ENCODE measurements at places on chromosomes 2 and 18. TPM values are rescaled to one million over a fixed set of nuclear protein-coding genes. Genes with fewer than 3 reads are reported as not detected.

Gene CCDC178
- polyA plus RNA-seq = not detected

Gene RESP18
- polyA plus RNA-seq = not detected

Gene SLC39A6
- 170 TPM for polyA plus RNA-seq

Gene RNPEPL1
- polyA plus RNA-seq = 12.8 TPM

Gene RGPD4
- polyA plus RNA-seq = not detected

Gene CLEC4F
- not detected for polyA plus RNA-seq

Gene SLC38A11
- polyA plus RNA-seq = 0.08 TPM

Gene GAREM2
- polyA plus RNA-seq = 0.19 TPM

Gene HADHA
- polyA plus RNA-seq = 124 TPM

Gene ANKRD44
- polyA plus RNA-seq = 2.5 TPM

Gene ATOH8
- not detected for polyA plus RNA-seq

Gene GFPT1
- 10.1 TPM for polyA plus RNA-seq

Gene FBXO48
- 0.78 TPM for polyA plus RNA-seq

Gene APLF
- 0.97 TPM for polyA plus RNA-seq

Gene SPHKAP
- polyA plus RNA-seq = not detected

Gene NDC80
- 16.9 TPM for polyA plus RNA-seq

Gene ST8SIA5
- 0.01 TPM for polyA plus RNA-seq

Gene POLR1A
- polyA plus RNA-seq = 12.0 TPM

Gene FAM237A
- not detected for polyA plus RNA-seq

Gene PLEKHH2
- polyA plus RNA-seq = 0.94 TPM

Gene RSAD2
- 0.02 TPM for polyA plus RNA-seq

Gene NPAS2
- polyA plus RNA-seq = 50.5 TPM

Gene ALPG
- polyA plus RNA-seq = 0.03 TPM

Gene CXCR1
- polyA plus RNA-seq = 1.4 TPM

Gene SKOR2
- polyA plus RNA-seq = not detected

Gene AMER3
- not detected for polyA plus RNA-seq

Gene GREB1L
- 1.2 TPM for polyA plus RNA-seq

Gene ANO7
- 1.5 TPM for polyA plus RNA-seq

Gene CHRND
- not detected for polyA plus RNA-seq

Gene SCG2
- polyA plus RNA-seq = 0.16 TPM

Gene IL36RN
- polyA plus RNA-seq = 0.46 TPM

Gene B3GNT7
- polyA plus RNA-seq = 0.19 TPM

Gene AGBL5
- polyA plus RNA-seq = 28.2 TPM
